ENCODE measurements at places on chromosomes 12 and 14.

- DNase-seq: no peak
These were observed 1.6 kb downstream of the GZMH start for GRCh38 chr14:24607635-24608514.

DNA sequence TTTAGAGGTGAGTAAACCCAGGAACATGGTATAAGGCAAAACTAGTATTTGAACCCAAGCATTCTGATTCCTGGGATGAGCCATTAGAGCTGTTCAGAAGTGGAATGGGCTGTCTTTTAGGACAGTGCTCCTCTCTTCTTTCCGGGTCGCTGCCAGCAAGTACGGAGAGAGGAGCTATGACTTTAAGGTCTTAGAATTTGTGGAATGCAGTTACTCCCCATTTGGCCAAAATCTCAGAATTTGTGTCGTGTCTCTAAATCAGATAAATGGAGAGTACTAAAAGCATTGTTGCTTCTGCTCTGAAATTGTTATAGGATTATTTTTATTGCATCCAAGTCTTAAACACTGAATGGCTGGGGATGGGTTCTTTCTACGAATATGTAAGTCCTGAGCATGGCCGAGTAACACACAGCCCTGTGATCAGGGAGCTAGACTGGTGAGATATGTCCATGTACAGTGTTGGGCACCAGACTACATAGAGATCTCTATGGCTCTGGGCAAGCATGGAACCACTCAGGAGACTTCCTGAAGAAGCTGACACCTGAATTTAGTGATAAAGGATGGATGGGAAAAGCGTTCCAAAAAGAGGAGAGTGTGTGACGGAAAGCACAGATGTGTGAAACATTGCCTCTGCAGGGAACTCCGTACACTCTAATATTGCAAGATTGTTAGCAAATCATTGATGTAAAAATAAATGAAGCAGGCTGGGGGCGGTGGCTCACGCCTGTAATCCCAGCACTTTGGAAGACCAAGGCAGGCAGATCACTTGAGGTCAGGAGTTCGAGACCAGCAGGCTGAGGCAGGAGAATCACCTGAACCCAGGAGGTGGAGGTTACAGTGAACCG, 184.7 kb downstream of the SRGAP1 start:
- no peak for DNase-seq

GRCh38 chr12:63838411-63838810, 6.1 kb upstream of the SRGAP1 start:
- DNase-seq: no peak

- no peak for DNase-seq
These were observed 354.4 kb downstream of the EGLN3 start for GRCh38 chr14:33596211-33597080.

- DNase-seq: no peak
These were observed 11.5 kb downstream of the ZFP36L1 start for GRCh38 chr14:68781161-68782021.

- no peak for DNase-seq
These were observed 8.1 kb upstream of the CLMN start for GRCh38 chr14:95327558-95328374.

GRCh38 chr14:75448209-75448608, 20.4 kb downstream of the JDP2 start:
- DNase-seq: no peak

DNA sequence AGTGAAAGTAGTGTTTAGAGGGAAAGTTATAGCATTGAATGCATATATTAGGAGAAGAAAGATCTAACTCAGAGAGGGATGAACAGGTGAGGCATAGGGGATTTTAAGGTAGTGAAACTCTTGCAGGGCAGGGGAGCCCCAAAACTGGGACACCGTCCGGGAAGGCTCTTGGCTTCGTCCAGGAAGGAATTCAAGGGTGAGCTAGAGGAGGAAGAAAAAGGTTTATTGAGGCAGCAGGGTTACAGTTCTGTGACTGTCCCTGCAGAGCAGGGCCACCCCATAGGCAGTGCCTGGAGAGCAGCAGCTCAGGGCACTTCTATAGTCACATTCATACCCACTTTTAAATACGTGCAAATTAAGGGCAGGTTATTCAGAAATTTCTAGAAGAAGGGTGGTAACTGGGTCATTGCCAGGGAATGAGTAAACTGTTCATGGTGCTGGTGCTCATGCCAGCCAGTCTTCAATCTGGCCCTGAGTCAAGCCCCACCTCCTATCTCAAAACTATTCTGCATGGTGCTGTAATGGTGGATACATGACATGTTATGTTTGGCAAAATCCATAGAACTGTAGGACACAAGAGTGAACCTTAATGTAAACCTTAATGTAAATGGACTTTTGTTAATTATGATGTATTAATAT, 1.2 kb upstream of the OAS1 start:
- no peak for DNase-seq

GRCh38 chr12:21296348-21296747, 38.4 kb downstream of the SLCO1A2 start:
- DNase-seq: no peak

- DNase-seq: no peak
These were observed 94.2 kb downstream of the MYF5 start for GRCh38 chr12:80810874-80811273.

- no peak for DNase-seq
These were observed 362.3 kb downstream of the NAV3 start for GRCh38 chr12:78192979-78193378.

DNA sequence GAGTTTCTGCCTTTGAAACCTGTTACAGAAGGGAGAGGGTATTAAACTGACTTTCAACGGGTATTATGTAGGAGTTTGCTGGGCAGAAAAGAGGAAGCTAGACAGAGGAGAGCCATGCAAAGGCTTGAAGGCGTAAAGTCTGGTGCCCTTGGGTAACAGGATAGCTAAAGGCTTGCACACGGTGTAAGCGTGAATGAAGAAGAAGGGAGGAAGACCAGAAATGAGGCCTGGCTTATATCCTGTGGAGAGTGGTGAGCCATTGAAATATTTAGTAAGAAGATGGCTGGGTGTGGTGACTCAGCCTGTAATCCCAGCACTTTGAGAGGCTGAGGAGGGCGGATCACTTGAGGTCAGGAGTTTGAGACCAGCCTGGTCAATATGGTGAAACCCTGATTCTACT, 22.6 kb downstream of the SUDS3 start:
- no peak for DNase-seq

- DNase-seq: no peak
These were observed 22.4 kb upstream of the PPM1H start for GRCh38 chr12:62957233-62957953.

DNA sequence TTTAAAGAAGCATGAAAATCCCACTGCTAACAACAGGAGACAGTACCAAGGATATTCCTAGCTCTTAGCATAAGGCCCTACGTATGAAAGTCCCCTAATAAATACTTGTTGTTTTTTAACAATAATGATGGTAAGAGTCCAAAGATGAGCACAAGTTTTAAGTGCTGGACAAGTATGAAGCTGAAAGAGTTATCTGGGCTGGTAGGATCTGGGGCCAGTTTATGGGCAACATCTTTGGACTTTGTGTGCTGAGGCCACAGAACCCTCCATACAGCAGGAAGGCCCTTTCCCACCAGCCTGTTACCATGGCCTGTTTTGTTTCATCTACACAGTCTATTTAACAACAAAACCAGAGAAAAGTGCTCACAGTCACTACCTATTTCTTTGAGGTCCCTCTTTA, 12.5 kb upstream of the PLXNC1 start:
- no peak for DNase-seq

- DNase-seq: peak; percentile 30
These were observed 932.3 kb downstream of the DIO2 start for GRCh38 chr14:79278798-79279644.

DNA sequence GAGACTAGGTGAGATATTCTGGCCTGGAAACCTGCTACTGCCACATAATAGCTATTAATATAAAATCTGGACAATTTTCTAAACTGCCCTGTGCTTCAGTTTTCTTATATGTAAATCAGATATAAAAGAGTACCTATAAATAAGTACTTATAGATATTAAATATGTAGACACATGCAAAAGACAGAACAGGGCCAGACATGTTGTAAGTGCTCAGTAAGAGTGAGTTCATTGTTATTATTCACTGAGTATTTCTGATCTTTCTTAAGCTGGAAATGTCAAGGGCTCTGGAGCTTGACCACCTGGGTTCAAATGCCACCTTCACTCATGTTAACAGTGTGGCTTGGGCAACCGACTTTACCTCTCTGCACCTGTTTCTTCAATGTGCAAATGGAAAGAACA, 179.8 kb downstream of the GALC start:
- DNase-seq: no peak

- no peak for DNase-seq
These were observed 185.7 kb downstream of the SRGAP1 start for GRCh38 chr12:64030155-64030554.

- DNase-seq: no peak
These were observed 255.3 kb downstream of the AEBP2 start for GRCh38 chr12:19694627-19695026.

- no peak for DNase-seq
These were observed 303.4 kb upstream of the PRICKLE1 start for GRCh38 chr12:42892702-42893551.

- DNase-seq: no peak
These were observed 95.2 kb upstream of the OR4E1 start for GRCh38 chr14:21768875-21769257.

DNA sequence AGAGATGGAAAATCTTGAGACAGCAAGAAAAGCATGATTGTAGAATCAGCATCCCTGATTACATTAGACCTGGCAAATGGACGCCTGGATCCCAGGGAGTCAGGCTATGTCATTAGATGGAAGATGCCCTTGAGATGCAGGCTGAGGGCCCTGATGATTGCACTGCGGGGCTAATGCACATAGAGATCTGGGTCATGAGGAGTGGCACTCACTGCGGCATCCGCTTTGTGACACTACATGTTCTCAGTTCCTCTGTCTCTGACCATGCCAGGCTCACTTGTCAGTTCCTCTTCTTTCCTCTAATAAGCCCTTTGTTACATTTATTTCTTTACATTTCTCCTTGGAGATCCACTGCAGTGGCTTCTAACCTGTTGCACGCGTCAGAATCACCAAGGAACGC, 70.1 kb upstream of the GPATCH2L start:
- DNase-seq: peak; percentile 40

- DNase-seq: no peak
These were observed 537.4 kb downstream of the PRKD1 start for GRCh38 chr14:29390081-29390832.

DNA sequence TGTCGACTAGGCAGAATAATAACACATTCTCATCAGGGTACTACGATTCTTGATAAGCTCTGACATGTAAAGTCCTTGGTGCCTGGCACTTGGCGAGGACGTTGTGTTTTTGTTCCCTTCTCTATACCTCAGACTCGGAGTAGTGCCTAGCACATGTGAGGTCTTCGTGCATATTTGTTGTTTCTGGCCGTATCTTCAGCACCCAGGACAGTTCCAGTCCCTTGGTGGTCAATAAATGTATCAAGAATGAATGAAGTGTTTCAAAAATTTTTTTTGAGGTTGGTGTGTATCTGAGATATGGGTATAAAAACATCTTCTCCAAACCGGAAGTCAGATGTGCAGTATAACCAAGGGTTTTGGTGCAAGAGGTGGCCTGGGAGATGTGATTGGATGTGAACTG, 198.2 kb downstream of the AACS start:
- DNase-seq: no peak

DNA sequence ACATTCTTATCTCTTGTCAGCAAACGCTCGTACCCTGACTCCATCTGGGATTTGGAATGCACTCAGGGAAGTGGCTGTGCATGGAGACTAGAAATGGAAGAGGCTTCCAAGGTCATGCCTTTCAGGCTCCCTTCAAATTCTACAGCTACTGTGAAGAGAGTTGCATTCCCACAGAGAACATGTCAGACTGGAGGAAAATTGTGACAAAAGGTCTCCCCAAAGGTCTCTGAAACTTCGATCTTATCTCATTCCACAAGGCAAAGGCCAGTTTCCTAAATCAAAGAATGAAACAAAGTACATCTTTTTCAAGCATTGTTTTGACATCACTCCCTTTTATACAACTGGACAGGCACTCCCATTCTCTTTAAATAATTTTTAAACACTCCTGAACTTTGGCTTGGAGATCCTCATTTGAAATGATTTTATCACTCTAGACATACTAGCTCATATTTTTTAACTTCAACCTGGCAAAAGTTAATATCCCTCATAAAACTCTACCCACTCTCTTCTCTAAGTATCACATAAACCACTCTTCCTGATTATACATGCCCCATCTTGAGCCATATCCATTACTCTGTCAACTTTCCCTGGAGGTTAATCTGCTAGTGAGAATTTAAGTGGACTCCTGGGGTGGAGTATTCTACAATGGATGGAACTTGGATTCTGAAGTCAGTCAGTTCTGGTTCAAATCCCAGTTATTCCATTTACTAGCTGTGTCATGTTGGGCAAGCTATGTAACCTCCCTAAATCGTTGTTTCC, 218.1 kb upstream of the HMGA2 start:
- DNase-seq: no peak

DNA sequence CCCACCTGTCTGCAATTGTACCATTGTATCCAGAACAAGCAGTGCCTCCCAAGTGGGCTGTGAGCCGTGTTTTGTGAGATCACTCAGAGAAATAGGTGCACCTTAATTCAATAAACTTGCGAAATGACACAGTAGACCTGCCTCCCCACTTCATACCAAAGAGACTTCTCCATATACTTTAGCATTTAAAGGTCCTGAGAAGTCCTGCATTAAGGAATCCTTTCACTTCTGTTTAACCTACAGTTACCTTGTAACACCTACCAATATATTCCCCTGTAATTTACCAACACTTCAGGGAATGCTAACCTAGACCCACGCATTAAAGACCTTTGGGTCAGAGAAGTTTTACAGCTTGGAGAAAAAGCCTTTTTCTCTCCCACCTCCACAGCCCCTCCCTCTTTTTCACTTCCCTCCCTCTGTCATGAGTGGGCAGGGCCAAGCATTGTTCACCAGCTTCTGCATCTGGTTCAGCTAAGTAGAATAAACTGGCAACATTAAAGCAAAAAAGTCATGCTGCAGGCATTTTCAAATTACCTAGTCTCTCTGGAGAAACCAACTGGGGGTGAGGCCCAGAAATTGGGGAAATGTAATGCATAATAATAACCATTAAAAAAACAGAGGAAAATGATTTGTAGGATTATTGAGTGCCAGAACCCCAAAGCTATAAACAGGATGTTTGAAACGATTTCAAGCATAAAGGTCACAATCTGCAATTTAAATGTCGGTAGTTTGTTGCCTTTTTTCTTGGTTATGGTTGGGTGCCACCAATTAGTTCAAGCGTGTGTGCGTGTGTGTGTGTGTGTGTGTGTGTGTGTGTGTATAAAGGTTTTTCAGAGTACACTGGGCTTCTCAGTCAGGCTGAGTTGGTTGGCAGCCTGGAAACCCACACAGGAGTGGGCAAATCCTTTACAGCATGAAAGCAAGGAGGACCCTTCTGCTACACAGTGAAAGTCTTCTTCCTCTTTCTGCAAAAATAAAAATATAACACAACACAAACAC, 13.7 kb upstream of the WSCD2 start:
- DNase-seq: no peak
